ENCODE measurements at places on chromosomes 2 and 18.

DNA sequence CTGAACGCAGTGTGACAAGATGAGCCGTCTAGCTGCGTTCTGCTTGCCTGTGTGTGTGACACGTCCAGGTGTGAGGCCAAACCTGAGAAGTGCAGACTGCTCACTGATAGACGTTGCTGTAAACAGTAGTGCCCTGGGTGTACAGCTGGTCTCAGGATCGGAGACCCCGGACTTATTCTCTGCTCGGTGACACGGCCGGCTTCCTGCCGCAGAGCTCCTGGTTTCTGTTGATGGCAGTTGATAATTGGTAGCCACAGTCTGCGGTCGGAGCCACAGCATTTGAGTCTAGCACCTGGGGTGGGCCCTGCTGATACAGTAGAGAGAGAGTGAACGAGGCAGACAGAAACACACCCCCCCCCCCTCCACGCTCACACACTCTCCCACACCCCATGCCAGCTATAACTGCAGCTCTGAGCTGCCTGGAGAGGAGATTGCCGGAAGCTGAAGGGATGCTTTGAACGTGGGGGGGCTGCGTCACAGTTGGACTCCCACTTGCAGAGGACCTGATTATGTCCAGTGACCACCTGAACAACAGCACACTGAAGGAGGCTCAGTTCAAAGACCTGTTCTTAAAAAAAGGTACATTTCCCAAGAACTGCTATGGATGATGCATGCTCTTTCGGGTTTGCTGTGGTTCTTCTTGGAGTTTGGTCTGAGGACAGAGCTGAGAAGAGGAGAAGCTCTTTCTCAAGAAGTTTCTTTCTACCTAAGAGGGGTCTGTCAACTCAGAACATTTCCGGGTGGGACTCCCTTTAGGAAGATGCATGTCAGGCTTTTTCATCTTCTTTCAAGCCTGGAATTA is 114.0 kb downstream of the FAM210A start:
- DNase-seq: peak; percentile 93

- DNase-seq: no peak
Observed at GRCh38 chr2:101123795-101124471, 27.2 kb downstream of the TBC1D8 start.

DNA sequence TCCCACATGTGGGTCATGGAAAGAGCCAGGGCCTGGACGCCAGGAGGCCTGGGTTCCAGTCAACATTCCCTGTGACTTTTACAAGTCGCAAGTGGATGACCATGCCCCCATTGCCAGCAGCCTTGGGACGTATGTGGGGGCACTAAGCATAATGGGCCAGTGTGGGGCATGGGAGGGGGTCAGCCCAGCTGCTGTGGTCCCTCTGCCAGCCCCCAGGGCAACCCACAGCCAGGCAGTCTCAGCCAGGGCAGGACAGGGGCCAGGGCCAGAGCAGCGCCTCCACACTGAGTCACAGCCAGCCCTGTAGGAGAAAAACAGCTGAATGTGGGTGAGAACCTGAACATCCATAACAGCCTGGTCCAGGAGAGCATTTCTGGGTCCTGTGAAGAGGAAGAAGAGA is 173.2 kb downstream of the GFPT1 start:
- no peak for DNase-seq

GRCh38 chr2:174635015-174635593 is 37.5 kb upstream of the WIPF1 start:
- peak; percentile 33 for DNase-seq

DNA sequence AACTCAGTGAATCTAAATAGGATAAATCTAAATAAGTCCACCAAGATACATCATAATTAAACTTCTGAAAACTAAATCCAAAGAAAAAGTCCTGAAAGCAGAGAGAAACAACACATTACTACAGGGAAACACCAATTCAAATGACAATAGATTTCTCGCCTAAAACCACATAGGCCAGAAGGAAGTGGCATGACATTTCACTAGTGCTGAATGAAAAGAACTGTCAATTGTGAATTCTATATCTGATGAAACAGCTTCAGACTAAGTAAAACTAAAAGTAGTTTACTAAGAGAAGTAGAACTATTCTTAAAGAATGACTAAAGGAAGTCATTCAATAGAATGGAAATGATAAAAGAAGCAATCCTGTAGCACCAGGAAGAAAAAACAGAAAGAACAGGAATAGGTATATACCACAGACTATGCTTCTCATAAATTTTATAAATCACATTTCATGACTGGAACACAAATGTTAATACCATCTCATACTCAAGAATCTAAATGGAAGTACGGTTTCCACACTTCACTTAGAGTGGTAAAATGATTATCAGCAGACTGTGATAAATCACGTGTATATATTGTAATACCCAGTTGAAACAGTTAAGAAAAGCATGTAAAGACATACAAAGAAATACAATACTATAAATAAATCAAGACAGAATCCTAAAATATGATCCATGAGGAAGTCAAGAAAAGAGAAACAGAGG is 46.4 kb downstream of the ASXL2 start:
- no peak for DNase-seq

DNA sequence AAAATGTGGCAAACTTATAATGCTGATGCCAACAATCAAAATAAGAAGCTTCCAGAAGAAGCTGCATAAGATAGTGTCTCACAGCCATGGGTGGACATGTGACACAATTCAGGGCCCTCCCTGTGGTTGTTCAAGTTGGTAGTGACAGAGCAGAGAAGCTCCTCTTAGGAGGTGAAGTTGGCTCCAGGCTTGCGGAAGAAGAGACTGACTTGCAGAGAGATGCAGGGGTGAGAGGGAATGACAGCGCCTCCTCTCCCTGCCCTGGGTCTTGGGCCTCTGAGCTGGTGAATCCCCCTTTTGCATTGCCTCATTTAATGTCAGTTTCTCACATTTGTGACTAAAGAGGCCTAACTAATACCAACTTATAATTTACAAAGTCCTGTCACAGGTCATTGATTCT is 23.0 kb upstream of the RHOB start:
- no peak for DNase-seq

GRCh38 chr2:144383571-144384100 is 136.3 kb downstream of the ZEB2 start:
- DNase-seq: no peak

DNA sequence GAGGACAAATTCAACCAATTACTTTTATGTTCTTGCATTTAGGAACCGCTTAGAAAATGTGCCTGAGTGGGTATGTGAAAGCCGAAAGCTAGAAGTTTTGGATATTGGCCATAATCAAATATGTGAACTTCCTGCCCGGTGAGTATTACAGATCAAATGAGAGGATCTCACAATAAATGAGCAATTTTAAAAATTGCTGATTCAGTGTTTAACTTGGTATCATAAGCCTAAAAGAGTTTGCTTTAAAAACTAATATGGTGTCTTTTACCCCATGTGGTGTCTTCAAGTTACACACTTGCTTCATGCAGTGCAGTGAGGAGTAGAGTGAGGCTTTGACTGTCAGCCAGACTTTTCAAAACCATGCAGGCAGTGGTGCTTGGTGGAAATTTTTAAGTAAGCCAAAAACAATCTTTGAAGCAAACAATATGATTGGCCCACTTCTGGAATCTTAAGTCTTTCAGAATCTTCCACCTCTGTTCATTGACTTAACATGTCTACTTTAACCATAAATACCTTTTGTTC is 199.6 kb downstream of the PHLPP1 start:
- no peak for DNase-seq

DNA sequence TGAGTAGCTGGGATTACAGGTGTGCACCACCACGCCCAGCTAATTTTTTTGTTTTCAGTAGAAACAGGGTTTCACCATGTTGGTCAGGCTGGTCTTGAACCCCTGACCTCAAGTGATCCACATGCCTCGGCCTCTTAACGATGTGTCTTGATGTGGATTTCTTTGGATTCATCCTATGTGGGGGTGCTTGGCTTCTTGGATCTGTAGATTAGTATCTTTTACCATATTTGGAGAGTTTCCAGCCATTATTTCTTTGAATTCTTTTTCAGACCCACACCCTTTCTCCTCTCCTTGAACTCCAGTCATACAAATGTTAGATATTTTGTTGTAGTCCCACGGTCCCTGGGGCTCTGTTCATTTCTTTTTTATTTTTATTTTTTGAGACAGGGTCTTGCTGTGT is 6.8 kb upstream of the TOGARAM2 start:
- DNase-seq: no peak

GRCh38 chr2:169452080-169452479 is 27.2 kb upstream of the BBS5 start:
- DNase-seq: peak; percentile 20

- DNase-seq: no peak
Observed at GRCh38 chr2:122412360-122412759, 656.9 kb downstream of the TSN start.

DNA sequence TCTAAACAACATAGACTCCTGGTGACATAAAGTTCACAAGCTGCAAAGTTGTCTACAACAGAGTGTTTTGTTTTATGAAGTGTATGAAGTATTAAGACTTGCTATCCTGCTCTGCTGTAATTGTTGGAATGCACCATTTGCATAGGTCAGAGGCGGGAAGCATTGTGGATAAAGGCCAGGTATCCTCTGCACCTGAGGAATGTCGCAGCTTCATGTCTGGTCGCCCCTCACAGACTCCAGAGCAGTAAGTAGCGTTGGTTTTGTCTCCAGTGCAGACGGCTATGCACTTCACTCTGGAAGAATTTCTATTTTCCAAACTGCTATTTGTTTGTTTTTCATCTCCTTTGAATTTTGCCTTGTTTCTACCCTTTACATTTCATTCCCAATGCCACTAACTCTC is 63.1 kb downstream of the UNC80 start:
- DNase-seq: no peak

DNA sequence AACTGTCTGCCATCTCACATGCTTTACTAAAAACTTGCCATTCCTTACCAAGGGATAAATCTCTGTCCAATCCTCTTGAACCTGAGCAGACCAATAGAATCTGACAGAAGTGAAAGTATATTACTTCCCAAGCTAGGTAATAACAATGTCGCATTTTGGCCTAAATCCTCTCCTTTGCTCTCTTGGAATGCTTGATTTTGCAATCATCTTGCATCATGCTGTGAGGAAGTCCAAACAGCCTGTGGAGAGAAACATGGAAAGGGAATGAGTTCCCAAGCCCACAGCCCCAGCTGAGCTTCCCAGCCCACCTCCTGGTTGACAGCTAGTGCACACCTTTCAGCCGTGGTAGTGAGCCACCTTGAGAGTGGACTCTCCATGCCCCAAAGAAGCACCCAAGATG is 540.6 kb downstream of the STK39 start:
- DNase-seq: no peak

DNA sequence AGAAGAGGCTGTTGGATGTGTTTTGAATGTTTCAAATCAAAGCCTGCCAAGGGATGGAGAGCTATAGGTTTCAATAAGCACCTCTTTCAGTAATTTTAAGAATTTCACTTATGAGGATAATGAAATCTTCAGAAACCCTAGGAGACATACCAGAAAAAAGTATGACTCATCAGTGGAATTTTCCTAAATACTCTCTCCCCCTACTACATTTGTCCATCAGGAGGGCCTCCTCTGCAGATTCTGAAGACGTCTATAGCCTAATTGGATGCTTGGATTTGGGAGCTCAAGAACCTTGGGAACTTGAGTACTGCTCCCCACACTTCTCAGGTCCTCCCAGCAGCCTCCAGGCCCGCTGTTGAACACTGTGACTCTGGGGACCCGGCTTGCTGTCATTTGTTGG is 374.3 kb downstream of the SLC4A3 start:
- DNase-seq: no peak

- DNase-seq: no peak
Observed at GRCh38 chr18:27838225-27838624, 338.7 kb downstream of the CDH2 start.

DNA sequence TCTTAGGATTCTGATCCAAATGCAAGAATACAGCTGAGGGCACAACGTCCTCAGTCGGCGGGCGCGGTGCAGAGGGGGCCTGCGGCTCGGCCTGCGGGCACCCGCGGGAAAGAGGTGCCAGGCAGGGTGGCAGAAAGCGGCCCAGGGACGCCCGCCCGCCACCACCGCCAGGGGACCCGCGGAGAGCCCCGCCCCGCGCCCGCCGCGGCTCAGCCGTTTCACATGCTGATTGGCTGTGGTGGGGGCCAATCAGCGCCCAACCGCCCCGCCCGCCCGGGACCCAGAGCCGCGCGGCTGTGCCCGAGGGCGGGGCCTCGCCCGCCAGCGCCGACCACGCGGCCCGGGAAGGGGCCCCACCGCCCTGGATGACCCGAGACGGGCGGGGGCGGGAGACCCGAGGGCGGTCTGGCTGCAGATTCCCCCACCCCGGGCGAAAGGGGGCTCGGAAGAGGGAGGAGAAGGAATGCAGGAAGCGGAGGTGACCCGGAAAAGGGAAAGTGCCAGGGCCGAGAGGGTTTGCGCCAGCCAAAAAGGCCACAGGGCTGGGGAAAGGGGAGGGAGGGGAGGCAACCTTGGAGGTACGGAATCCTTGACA is 8.0 kb downstream of the IRS1 start:
- DNase-seq: peak; percentile 91

GRCh38 chr2:196783431-196784094 is 15.9 kb downstream of the GTF3C3 start:
- no peak for DNase-seq
